ENCODE measurements at places on chromosomes 4 and X.
A peak's percentile ranks its signal among the peaks of the same experiment; 100 is the strongest.

DNA sequence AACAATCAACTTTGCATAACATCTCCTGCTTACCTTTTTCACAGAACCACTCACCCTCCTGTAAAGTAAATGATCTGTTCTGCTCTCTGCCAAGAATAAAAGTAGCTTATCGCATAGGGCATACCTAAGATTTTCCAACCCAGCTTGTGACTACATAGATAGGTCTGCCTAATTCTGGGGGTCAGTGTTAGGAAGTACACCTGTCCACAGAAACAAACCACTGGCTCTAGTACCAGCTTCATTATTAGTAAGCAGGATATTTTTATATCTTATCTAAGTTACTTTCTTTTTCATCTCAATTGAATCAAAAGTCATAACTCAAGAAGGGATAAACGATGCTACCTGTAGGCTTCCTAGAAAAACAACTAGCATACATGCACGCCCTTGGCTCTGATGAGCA is 23.8 kb downstream of the CXCL1 start:
- no peak overlapping the region for H3K27ac ChIP-seq
- H3K4me3 ChIP-seq, result no peak overlapping the region
- no peaks in the 10 kb centered on the region for H3K4me1 ChIP-seq
- H3K36me3 ChIP-seq, result no peaks in the 10 kb centered on the region
- no peaks in the 10 kb centered on the region for H3K27me3 ChIP-seq

- H3K36me3 ChIP-seq, result no peaks in the 10 kb centered on the region
- H3K27me3 ChIP-seq, result no peaks in the 10 kb centered on the region
- H3K4me3 ChIP-seq, result no peak overlapping the region
- DNase-seq, result no peak
- H3K27ac ChIP-seq, result no peak overlapping the region
These were observed 47.1 kb downstream of the SORBS2 start for GRCh38 chr4:185764876-185765275.

DNA sequence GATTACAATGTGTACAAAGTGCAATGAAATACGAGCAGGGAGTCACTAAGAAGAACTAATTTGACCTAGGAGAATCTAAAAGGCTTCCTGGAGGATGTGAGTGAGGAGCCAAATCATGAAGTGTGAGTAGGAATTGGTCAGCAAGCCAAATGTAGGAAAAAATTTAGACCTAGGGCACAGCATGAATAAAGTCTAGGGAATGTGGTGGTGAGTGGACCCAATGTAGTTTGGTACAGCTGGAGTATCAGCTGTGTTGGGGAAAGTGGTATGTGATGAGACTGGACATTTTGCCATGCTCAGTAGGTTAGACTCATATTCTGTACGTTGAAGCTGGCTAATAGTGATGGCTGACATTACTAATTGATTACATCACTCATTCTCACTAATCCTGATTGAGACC is 191.0 kb downstream of the AFF2 start:
- no peaks in the 10 kb centered on the region for H3K27me3 ChIP-seq
- no peak overlapping the region for H3K27ac ChIP-seq
- H3K4me3 ChIP-seq, result no peak overlapping the region
- no peaks in the 10 kb centered on the region for H3K36me3 ChIP-seq

- no peak overlapping the region for H3K4me3 ChIP-seq
- no peak for DNase-seq
- no peaks in the 10 kb centered on the region for H3K27me3 ChIP-seq
These were observed 557.6 kb upstream of the DIPK2B start for GRCh38 chrX:45758319-45758718.

- H3K27ac ChIP-seq, result no peak overlapping the region
- no peaks in the 10 kb centered on the region for H3K27me3 ChIP-seq
- no peaks in the 10 kb centered on the region for H3K36me3 ChIP-seq
- DNase-seq, result no peak
These were observed 5.0 kb upstream of the TSPAN5 start for GRCh38 chr4:98663226-98664006.

DNA sequence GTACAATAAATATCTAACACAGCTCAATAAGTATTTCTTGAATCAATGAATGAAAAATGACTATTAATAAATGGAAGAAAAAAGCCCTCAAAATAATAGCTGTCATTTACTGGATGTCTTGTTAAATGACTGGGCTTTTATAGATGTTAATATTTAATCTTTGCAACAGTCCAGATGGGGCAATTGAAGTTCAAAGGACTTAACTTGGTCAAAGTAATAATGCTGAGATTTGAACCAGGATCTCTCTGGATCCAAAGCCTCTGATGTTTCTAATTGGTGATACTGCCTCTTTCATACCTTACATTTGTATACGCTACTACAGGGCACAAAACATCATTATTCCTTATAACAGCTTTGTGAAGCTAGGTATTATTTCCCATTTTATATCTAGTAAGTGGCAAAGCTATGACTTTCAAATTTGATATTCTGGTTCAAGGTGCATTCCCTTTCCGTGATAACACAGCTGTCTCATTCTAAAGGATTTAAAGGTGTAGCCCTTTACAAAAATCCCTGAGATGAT is 72.6 kb downstream of the DCK start:
- no peaks in the 10 kb centered on the region for H3K4me1 ChIP-seq
- no peaks in the 10 kb centered on the region for H3K36me3 ChIP-seq
- H3K4me3 ChIP-seq, result no peak overlapping the region
- H3K27me3 ChIP-seq, result no peaks in the 10 kb centered on the region

DNA sequence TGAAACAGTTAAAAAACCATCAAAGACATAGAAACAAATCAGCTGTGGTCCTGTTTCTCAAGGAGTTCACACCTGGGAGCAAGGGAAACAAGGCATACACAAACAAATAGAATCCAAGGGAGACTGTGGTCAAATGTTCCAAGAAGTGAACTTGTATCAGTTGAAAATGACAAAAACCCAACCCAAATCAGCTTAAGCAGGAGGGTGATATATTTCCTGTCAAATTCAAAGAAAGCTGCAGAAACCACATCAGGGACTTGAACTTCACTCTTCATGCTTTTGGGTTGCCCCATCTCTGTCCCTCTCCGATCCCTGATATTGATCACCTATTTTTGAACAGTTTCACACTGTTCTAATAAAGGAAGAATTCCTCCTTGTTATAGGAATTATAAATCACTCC is 148.6 kb upstream of the FMR1 start:
- H3K27ac ChIP-seq, result no peak overlapping the region
- no peak for DNase-seq
- no peak overlapping the region for H3K4me3 ChIP-seq
- no peaks in the 10 kb centered on the region for H3K27me3 ChIP-seq
- H3K4me1 ChIP-seq, result no peaks in the 10 kb centered on the region
- no peaks in the 10 kb centered on the region for H3K36me3 ChIP-seq

GRCh38 chrX:153469811-153470410 is 465 bp downstream of the HAUS7 start:
- H3K4me3 ChIP-seq, result peak overlapping the region; percentile 55
- H3K27ac ChIP-seq, result no peak overlapping the region
- peak; percentile 22 for DNase-seq
- H3K27me3 ChIP-seq, result no peaks in the 10 kb centered on the region
- no peaks in the 10 kb centered on the region for H3K36me3 ChIP-seq

- no peaks in the 10 kb centered on the region for H3K36me3 ChIP-seq
- no peak overlapping the region for H3K4me3 ChIP-seq
- peak overlapping the region; percentile 60 for H3K27ac ChIP-seq
These were observed 83.3 kb downstream of the RASL11B start for GRCh38 chr4:52945326-52945898.

GRCh38 chrX:4397471-4397870 is 684.0 kb upstream of the PRKX start:
- no peaks in the 10 kb centered on the region for H3K36me3 ChIP-seq
- no peaks in the 10 kb centered on the region for H3K4me1 ChIP-seq
- H3K27ac ChIP-seq, result no peak overlapping the region
- H3K27me3 ChIP-seq, result no peaks in the 10 kb centered on the region
- no peak for DNase-seq

DNA sequence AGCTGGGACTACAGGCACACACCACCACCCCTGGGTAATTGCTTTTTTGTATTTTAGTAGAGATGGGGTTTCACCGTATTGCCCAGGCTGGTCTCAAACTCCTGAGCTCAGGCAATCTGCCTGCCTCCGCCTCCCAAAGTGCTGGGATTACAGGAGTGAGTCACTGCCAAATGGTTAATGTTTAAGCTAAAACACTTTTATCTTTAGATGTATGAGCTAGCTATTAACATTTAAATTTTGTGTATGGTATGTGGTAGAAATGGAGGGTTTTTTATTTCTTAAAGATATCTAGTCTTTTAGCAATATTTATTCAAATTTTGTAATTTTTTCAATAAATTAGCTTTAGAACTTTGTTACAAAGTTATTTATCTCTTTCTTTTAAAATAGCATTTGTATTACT is 1659.8 kb upstream of the ADGRL3 start:
- H3K27ac ChIP-seq, result no peak overlapping the region
- H3K27me3 ChIP-seq, result no peaks in the 10 kb centered on the region
- no peak for DNase-seq
- no peak overlapping the region for H3K4me3 ChIP-seq
- H3K4me1 ChIP-seq, result no peaks in the 10 kb centered on the region

DNA sequence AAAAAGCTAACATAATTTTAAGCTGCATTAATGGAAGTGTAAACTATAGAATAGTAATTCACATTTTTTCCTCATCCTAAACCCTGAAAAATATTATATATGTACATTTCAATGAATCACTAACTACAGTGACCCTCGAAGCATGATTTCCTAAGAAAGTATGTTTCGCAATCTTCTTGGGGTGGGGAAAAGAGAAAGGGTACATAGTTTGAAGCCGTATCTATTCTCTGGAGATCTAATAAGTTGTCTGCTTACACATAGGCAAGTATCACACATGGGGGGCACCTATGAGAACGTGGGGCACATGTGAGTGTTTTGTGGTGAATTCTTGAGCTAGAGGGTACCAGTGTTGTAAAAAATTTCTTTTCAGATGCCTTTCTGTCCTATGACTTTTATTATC is 71.2 kb downstream of the JADE1 start:
- H3K27me3 ChIP-seq, result no peaks in the 10 kb centered on the region
- no peaks in the 10 kb centered on the region for H3K36me3 ChIP-seq
- DNase-seq, result no peak
- H3K4me3 ChIP-seq, result no peak overlapping the region
- no peak overlapping the region for H3K27ac ChIP-seq

DNA sequence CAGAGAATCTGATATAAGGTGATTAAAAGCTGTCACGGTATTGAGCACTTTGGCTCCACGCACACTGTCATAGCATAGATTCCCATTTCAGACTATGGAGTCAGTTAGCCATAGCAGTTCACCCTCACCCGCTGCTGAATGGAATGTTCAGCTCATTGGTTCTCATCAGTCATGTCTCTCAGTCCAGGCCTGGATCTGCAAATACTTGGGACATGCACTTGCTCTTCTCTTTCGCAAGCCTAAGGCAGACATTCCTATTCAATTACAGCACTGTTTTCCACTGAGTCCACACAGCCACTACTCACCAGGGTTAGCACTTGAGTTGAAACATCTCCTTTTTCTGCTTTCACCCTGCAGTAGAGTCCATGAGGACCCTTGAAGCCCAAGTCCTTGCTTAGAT is 30.6 kb upstream of the SCML1 start:
- DNase-seq, result no peak
- H3K27me3 ChIP-seq, result no peaks in the 10 kb centered on the region
- no peaks in the 10 kb centered on the region for H3K4me1 ChIP-seq
- no peak overlapping the region for H3K4me3 ChIP-seq
- H3K36me3 ChIP-seq, result no peaks in the 10 kb centered on the region
- no peak overlapping the region for H3K27ac ChIP-seq

DNA sequence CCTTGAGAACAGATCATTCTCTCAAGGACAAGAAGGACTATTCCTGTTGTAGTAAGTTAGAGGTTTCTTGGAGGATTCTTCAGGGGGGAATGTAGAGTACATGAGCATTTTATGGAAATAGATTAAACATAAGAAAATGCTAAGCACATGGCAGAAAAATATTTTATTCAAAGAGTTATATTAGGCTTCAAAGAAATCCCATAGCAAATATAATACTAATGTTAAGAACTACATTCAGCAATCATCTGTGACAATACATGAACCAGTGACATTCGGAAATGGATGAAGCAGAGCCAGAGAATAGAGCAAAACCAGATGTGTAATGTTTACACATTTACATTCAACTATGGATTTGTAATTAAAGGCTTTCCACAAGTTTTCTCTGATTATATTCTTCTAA is 288.6 kb downstream of the NAF1 start:
- H3K27me3 ChIP-seq, result no peaks in the 10 kb centered on the region
- DNase-seq, result no peak
- H3K4me3 ChIP-seq, result no peak overlapping the region

GRCh38 chrX:119706616-119707015 is 13.6 kb upstream of the SEPTIN6 start:
- no peak for DNase-seq
- H3K27ac ChIP-seq, result no peak overlapping the region
- no peaks in the 10 kb centered on the region for H3K4me1 ChIP-seq
- no peak overlapping the region for H3K4me3 ChIP-seq
- H3K27me3 ChIP-seq, result no peaks in the 10 kb centered on the region

DNA sequence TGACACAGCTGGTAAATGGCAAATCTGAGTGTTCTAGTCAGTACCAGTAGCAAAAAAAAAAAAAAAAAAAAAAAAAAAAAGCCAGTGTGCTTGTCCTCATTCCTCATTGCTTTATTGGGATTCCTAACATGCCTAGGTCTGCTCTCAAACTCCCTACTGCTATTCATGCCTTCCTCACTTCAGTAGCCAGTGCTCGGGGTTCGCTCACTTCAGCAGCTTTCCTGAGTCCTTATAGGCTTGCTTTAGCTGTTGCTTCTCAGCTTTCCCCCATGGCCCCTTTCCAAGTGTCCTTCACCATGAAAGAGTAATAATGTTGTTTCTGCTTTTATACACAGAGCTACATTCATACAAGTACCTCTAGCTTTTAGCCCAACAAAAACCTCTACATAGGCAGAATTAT is 30.8 kb downstream of the SLITRK2 start:
- H3K36me3 ChIP-seq, result no peaks in the 10 kb centered on the region
- H3K27me3 ChIP-seq, result no peaks in the 10 kb centered on the region
- no peak overlapping the region for H3K4me3 ChIP-seq

- H3K27ac ChIP-seq, result no peak overlapping the region
- H3K4me3 ChIP-seq, result peak overlapping the region; percentile 60
- H3K36me3 ChIP-seq, result no peaks in the 10 kb centered on the region
- H3K4me1 ChIP-seq, result no peaks in the 10 kb centered on the region
- peak; percentile 19 for DNase-seq
These were observed 528 bp upstream of the SNCA start for GRCh38 chr4:89837385-89837992.

DNA sequence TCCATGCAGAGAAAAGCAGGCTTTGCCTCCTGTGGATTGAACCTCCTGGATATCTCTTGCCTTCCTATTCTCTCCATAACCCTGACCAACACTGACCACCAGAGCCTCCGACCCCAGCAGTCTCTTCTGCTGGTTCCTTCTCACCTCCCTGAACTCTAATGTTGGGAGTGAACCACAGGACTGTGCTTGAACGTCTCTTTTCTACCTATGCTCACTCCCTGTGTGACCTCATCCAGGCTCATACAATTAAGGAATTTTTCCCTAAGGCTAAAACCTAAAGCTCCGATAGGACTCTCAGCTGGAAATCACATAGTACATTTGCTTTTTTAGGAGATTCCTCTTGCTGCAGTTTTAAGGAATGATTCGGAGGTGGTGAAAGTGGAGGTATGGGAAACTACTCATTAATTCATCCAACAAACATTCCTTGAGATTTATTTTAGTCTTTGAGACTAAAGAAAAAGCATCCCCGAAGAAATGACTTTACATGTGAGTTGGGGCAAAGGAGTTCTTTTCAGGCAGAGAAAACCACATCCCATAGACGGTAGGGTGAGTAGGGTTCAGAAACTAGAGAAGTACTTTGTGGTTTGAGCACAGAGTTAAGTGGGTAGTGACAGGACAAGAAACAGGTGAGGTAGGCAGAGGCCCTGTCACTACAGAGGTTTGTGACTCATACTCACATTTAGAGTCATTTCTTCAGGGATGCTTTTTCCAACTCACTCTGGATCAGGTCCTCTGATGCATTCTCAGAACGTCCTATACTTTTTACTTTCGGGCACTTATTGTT is 30.8 kb downstream of the NDNF start:
- H3K4me3 ChIP-seq, result no peak overlapping the region
- H3K36me3 ChIP-seq, result no peaks in the 10 kb centered on the region
- no peaks in the 10 kb centered on the region for H3K27me3 ChIP-seq
- no peak overlapping the region for H3K27ac ChIP-seq
- no peak for DNase-seq

Measured in testis (tissue), 5 donors.